Progenitor cell of endocrine pancreas (in vitro differentiated cells): ENCODE measurements at places on chromosomes 5 and 9. TPM values are rescaled to one million over a fixed set of nuclear protein-coding genes. Genes with fewer than 3 reads are reported as not detected.

- DNase-seq, result no peak
Observed at GRCh38 chr9:86591472-86591871, 237.3 kb upstream of the TUT7 start.

The KIF12 gene
- total RNA-seq, result 166 and 176 TPM in 2 replicates

The RUFY1 gene
- total RNA-seq, result 69.1 and 71.2 TPM in 2 replicates

The SHB gene
- 22.5 and 23.9 TPM in 2 replicates for total RNA-seq

The CDC20B gene
- total RNA-seq, result not detected in 2 replicates
